ENCODE measurements at places on chromosomes 11 and 22.

DNA sequence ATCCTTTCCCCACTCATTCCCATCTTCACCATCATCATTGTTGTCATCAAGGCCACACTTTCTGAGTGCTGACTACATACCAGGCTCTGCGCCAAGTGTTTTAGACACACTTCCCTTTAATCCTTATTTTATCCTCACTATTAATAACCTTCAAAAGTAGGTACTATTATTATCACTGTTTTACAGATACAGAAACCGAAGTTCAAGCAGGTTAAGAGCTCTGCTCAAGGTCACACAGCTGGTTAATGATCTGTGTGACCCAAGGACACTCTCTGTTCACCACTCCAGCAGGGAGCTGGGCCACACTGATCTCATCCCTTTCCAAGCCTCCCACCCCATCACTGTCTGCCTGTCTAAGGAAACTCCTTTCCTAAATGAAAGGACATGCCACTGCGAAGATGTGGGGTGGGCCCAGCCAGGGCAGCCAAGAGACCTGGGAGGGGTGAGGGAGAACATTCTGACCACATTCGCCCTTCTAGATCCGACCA is 17.2 kb upstream of the TSKU start:
- no peak for DNase-seq

DNA sequence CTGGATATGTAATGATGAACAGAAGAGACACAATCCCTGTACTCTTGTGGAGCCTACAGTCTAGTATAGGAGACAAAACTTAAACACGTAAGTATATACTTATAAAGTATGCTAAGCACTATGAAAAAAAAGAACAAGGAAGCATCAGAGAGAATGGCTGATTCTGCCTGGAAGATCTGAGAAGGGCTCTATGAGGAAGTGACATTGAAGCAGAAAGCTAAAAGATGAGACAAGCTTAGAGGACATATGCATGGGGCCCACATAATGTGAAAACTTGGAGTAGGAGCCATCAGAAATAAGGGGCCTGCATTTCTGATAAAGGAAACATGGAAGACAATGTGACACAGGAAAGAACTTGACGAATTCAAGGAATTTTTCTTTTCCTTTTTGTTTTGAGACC is 16.6 kb downstream of the SAA1 start:
- DNase-seq, result no peak

DNA sequence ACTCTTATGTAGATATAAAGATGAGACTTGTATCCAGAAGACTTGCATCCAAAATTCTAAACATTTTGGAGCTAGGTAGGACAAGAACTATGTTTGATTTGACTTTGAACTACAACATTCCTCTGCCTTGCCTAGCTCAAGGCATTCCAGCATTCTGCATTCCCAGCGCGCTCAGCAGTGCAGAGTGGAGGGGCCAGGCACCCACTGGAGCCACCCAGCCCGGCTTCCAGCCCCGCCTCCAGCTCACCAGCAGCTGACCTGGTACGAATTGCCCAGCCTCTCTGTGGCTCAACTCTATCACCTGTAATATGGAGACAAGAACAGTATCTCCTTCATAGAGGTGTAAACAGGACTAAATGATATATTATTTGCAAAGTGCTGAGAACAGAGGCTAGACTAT is 28.8 kb downstream of the PRDM10 start:
- DNase-seq, result no peak

GRCh38 chr11:108522318-108522717 is 24.1 kb upstream of the POGLUT3 start:
- no peak for DNase-seq

- DNase-seq, result no peak
Observed at GRCh38 chr11:96207459-96208449, 135.2 kb downstream of the MAML2 start.

DNA sequence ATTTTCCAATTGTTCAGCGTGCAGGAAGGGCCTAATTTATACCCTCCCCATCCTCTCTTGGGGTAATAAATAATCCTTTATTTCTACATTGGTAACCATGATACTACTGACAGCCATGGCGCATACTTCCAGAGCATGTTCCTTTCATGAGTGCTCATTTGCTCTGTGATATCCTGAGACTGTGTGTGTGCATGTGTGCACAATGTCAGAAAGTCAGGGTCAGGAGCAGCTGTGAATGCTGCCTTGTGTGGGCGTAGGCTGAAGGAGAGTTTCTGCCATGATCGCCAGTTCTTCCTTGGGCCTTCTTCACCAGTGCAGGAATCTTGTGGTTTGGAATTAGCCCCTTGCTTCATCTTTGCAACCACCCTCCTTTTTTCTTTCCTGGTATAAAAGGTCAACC is 10.2 kb downstream of the TUBA8 start:
- DNase-seq, result no peak

- no peak for DNase-seq
Observed at GRCh38 chr11:126645186-126645585, 289.7 kb downstream of the ST3GAL4 start.

- no peak for DNase-seq
Observed at GRCh38 chr11:74487875-74488274, 5.6 kb downstream of the LIPT2 start.

DNA sequence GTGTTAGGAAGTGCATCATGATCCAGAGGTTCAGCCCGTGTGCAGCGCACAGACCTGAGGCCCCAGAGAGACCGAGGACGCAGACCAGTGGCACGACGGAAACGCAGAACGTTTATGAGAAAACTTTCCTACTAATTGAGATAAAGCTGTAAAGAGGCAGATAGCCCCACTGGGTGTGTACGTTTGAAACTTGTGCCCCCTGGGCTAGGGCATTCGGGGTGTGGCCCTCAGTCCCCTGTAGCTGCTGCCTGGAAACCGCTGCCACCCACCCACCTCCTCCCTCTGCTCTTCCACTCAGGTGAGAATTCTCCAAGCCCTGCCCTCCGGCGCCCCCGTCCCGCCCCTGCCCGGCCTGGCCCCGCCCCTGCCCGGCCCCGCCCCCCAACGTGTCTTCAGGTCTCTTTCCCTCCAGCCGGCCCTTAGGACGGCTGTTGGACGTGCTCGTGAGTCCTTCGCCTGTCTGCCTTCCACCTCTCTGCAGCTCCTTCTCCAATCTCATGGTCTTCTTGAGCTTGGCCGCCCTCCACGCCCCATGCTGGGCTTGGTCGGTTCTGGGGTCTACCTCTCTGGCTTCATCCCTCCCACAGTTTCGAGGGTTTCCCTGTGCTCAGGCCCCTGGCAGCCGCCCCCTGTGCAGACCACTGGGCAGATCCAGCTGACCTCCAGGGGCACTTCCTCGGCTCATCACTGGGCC is 12.1 kb downstream of the MAPK8IP2 start:
- no peak for DNase-seq

GRCh38 chr11:116853461-116854073 is 16.1 kb upstream of the APOA1 start:
- peak; percentile 91 for DNase-seq

DNA sequence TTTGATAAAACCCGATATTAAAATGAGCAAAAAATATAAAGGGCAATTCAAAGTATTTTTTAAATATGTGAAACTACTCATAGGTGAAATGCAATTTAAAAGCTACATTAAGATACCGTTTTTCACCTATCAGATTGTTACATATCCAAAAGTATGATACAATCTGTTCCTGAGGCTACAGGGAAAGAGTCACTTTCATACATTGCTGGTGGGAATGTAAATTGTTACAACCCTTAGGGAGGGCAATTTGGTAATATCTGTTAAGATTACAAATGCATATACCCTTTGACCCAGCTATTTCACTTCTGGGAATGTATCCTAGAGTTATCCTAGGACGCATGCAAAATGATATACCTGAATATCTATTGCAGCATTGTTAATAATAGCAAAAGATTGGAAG is 132.1 kb downstream of the BLID start:
- DNase-seq, result no peak

DNA sequence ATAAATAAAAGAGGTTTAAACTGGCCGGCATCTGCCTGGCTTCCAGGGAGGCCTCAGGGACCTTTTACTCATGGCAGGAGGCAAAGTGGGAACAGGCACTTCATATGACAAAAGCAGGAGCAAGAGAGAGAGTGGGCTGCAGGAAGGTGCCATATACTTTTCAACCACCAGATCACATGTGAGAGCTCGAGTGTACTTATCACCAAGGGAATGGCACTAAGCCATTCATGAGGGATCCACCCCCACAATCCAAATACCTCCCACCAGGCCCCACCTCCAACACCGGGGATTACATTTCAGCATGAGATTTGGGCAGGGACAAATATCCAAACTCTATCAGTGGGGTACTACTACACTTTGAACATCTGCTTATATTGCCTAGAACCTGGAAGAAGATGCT is 126.5 kb downstream of the PARVA start:
- DNase-seq, result no peak

- no peak for DNase-seq
Observed at GRCh38 chr22:48630433-48630754, 1197.3 kb downstream of the BRD1 start.

DNA sequence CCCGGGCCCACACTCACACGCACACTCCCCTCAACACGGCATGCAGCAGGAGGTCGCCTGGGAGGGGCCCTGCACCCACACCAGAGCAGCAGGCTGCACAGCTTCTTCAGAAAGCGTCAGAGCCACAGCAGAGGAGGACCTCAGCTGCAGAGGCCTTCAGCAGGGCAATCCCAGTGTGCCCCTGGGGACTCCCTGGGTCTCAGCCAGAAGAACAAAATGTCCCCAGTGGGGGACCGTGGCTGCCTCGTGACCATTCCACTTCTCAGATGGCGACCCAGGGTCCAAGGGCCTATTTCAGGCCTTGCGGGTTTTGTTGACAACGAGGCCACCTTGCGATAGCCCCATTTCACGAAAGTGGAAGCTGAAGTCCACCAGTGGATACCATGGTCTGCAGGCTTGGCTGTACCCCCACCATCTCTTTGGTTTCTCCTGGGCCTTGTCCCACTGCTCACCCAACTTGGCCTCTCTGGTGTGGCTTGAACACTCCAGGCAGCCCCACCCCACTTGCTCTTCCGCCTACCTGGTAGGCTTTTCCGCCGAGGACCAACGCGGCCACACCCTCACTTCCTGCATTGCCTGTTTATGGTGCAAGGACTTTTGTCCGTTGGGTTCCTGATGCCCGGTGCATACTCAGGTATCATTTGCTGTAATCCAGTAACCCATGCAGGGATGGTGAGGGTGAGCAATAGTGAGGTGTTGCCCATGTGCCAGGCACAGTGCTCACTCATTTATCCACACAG is 38.1 kb downstream of the MB start:
- no peak for DNase-seq

- DNase-seq, result no peak
Observed at GRCh38 chr11:62556875-62557631, 10.4 kb upstream of the AHNAK start.

DNA sequence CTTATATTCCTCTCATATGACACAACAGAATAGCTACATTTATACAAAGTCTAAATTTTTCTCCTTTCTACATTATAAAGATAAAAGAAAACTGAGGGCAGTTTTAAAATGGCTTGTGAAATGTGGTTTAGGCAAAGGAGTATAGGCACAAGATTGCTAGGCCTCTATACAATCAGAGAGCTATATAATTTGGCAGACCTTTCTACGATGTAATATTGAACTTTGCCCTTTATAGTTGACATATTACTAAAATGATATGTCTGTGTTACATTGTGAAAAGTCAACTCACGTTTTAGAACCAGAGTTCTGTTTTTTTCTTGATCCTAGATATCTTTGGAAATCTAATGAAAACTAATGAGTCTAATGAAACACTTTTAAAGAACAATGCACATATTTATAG is 430.2 kb downstream of the DLG2 start:
- DNase-seq, result no peak

DNA sequence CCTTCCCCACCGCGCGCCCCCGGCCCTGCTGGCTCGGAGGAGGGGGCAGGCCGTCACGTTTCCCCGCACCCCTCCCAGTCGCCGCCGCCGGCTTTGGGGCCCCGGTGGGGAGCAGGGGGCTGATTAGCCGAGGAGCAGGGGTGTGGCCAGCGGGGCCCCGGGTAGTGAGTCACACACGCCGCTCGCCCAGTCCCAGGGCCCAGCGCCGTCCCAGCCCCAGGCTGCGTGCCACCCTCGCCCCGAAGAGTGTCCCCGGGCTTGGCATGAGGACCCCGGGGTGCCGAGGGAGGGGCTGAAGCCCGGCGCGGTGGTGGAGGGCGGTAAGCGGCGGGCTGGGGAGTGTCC is 34.4 kb downstream of the PRDM11 start:
- no peak for DNase-seq

GRCh38 chr22:28761449-28761755 is 11.1 kb upstream of the CCDC117 start:
- no peak for DNase-seq

- DNase-seq, result no peak
Observed at GRCh38 chr22:41478473-41478872, 9.6 kb downstream of the ACO2 start.

- no peak for DNase-seq
Observed at GRCh38 chr11:117701781-117702180, 95.2 kb downstream of the DSCAML1 start.

- no peak for DNase-seq
Observed at GRCh38 chr22:21010426-21011113, 4.4 kb upstream of the P2RX6 start.

DNA sequence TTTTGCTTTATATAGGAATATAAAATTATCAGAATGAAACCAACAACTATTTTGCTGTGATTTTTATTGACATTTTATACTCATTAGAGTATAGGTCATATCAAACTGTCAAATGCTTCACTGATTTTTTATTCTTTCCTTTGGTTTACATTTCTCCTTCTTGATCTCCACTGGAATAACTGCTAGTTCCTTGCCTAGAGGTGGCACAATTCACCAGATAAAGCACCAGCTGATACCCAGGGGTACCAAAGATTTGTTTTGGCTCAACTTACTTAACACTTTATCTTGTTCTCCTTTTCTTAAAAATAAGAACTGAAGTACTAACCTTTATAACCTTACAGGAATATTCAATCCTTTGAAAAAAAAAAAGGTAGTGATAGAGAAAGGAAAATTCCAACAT is 725.1 kb upstream of the CHORDC1 start:
- no peak for DNase-seq

DNA sequence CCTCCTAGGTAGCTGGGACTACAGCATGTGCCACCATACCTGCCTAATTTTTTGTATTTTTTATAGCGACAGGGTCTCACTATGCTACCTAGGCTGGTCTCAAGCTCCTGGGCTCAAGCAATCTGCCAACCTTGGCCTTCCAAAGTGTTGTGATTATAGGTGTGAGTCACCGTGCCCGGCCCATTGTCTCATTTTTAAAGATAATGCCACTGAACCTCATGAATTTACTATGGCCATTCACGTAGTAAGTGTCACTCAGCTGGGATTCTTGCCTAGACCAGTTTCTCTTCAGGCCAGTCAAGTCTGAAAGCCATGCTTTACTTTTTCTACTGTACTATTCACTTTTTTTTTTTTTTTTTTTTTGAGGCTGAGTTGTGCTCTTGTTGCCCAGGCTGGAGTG is 22.4 kb downstream of the DEPDC5 start:
- no peak for DNase-seq

- no peak for DNase-seq
Observed at GRCh38 chr11:13207665-13208594, 69.7 kb upstream of the BMAL1 start.

- DNase-seq, result no peak
Observed at GRCh38 chr11:75432911-75433321, at the start of gene KLHL35. TSS of gene KLHL35 (minus strand) at chr11:75433203. CDS start at chr11:75430629, 2,574 bp downstream.

GRCh38 chr11:65429068-65429681 is 6.6 kb downstream of the NEAT1 start:
- DNase-seq, result peak; percentile 71
